PC-9 (cell line): ENCODE measurements at places on chromosomes 11 and 22. TPM values are rescaled to one million over a fixed set of nuclear protein-coding genes. Genes with fewer than 3 reads are reported as not detected.

The KIF18A gene
- 22.9 and 31.1 TPM in 2 replicates for total RNA-seq

The CNTN5 gene
- not detected in 2 replicates for total RNA-seq

The ART1 gene
- not detected in 2 replicates for total RNA-seq

The GAL3ST1 gene
- 0.52 TPM in 1 of 2 replicates, not detected in the other for total RNA-seq

- DNase-seq: no peak
These were observed 99.0 kb upstream of the ALX4 start for GRCh38 chr11:44408711-44409470.

DNA sequence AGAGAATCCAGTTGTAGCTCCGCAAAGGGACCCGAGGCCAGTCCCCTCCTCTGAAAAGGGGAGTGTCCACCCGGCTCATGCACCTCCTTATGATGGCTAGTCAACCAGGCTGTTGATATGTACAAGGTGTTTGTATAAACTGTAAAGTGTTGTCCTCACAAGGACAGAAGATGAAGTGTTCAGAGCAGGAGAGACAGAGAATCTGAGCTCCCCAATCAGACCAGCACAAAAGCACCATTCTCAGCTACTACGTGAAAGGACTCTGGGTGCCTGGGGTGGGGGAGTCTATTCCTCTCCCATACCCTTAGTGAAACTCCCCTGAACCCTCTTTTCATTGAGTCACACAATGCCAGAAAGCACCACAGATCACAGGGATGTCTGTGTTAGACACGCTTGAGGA is 49.4 kb downstream of the MN1 start:
- DNase-seq: no peak

- DNase-seq: no peak
These were observed 14.0 kb upstream of the ARHGAP42 start for GRCh38 chr11:100673063-100673462.

- DNase-seq: peak; percentile 33
These were observed 804 bp upstream of the CREBZF start for GRCh38 chr11:85665733-85666132.

DNA sequence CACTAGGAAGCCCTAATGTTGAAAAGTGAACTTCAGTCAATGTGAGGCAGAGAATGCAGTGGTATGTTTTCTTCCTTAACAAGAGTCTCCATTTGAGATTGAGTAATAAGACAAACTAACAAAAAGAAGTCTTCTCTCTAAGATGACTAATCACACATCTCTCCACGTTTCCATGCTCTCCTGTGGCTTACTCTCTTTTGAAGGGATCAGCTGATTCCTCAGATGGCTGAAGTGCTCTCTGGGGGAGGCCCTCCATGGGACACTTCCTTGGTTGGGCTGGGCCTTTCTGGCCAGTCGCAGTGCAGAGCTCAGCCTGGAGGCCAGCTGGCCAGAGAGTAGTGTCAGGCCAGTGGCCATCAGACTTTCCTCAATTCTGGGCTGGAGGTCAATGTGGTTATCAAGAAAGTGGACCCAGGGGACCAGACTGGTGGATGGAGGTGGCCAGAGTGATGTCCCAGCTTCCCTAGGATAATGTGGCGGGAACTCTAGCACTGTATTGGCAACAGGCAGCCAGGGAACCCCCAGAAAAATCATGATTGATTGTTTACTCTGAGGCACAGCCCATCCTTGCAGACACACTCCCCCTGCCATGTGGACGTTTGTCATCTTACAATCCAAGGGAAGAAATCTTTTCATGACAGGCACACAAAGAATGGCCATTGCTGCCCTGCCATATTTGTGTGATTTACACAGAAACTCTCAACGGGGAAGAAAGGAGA is 14.5 kb downstream of the CSRP3 start:
- DNase-seq: no peak

DNA sequence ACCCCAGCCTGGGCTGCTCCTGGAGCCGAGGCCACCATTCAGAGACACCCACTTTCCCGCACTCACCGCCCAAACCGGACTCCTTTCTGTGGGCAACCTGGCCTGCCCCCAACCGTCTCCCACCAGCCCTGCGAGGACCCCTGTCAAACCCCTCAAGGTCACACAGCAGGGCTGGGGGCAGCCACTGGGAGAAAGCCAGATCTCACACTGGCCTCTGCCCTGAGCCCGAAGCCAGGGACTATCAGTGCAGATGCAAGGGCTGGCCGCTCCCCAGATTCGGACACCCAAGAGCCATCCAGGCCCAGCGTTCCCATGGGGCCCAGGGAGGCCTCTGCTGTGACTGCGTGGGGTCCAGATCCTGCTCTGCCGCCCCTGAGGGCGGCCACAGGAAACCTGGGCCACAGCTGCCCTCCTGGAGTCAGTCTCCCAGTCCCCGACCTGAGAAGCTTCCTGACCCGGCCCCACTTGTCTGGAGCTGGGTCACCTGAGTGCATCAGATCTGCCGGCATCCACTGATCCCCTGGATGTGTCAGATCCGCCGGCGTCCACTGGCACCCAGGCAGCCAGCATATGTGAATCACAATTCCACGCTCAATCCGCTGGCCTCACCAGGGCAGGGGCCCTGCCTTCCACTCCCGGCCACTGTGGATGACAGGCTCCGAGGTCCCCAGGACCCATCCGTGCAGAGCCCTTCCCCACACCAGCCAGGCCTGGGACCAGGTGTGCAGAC is 139.7 kb downstream of the BRD1 start:
- no peak for DNase-seq

DNA sequence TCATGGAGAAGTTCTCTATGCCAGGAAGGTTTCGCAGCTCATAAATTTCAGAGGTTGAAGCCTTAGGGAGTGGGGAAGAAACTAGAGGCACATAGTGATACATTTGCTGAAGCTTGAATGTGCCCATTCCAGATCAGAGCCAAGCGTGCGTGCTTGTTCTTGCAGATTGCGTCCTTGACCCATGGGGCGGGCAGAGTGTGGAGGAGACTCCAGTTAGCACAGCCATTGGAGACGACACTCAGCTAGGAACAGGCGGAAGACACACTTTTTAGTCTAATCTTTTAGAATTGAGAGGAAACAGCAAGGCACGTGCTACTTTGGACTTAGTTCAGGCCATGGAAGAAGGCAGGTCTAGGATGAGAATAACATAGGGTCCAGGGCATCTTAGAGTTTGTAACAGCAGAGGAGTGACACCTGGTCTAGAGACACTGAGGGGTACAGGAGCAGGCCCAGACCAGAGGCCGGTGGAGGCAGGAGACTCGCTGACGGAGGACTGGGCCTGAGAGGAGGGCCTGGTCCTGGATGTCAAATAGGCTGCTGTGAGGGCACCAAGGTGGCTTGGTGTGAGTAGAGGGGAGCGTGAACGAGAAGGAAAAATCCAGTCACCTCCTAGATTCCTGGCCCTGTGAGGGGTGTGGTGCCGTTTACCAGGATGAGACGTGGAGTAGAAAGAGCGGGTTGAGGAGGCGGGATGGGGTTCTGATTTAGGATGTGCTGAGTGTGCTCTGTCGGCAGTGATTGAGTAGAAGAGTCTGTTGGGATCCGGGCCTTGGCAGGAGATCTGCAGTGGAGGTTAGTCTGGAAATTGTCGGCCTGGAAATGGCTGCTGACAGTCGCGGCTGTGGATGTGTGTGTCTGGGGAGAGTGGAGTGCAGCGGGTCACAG is 154.7 kb downstream of the TBC1D22A start:
- no peak for DNase-seq

GRCh38 chr11:75029836-75030631 is 41.3 kb downstream of the NEU3 start:
- peak; percentile 17 for DNase-seq

GRCh38 chr22:37742376-37743171 is 45.7 kb downstream of the TRIOBP start:
- peak; percentile 83 for DNase-seq
